ENCODE measurements at places on chromosomes 3 and 15. TPM values are rescaled to one million over a fixed set of nuclear protein-coding genes. Genes with fewer than 3 reads are reported as not detected.
A peak's percentile ranks its signal among the peaks of the same experiment; 100 is the strongest.

Gene EDEM1
- 133 TPM for total RNA-seq

Gene THUMPD3
- 63.8 TPM for total RNA-seq

Gene SNRPA1
- total RNA-seq = 223 TPM

Gene GPR62
- total RNA-seq = not detected

Gene TMIE
- 0.41 TPM for total RNA-seq

DNA sequence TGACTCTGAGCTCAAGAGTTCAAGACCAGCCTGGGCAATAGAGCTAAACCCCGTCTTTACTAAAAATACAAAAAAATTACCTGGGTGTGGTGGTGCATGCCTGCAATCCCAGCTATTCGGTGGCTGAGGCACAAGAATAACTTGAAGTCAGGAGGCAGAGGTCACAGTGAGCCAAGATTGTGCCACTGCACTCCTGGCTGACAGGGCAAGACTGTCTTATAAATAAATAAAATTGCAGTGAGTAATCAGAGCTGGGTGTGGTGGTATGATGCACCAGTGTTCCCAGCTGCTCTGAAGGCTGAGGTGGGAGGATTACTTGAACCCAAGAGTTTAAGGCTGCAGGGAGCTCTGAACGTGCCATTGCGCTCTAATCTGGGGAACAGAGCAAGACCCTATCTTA, 55.9 kb upstream of the GCNT3 start:
- peaks cover 3% of the 10 kb centered on the region for H3K27me3 ChIP-seq
- H3K27ac ChIP-seq = no peak overlapping the region
- H3K4me3 ChIP-seq = no peak overlapping the region
- DNase-seq = no peak
- H3K4me1 ChIP-seq = no peaks in the 10 kb centered on the region

- peaks cover 12% of the 10 kb centered on the region for H3K27me3 ChIP-seq
- H3K4me1 ChIP-seq = no peaks in the 10 kb centered on the region
- no peaks in the 10 kb centered on the region for H3K36me3 ChIP-seq
- DNase-seq = no peak
Measured at GRCh38 chr3:19543212-19543841, 390.7 kb downstream of the EFHB start.

DNA sequence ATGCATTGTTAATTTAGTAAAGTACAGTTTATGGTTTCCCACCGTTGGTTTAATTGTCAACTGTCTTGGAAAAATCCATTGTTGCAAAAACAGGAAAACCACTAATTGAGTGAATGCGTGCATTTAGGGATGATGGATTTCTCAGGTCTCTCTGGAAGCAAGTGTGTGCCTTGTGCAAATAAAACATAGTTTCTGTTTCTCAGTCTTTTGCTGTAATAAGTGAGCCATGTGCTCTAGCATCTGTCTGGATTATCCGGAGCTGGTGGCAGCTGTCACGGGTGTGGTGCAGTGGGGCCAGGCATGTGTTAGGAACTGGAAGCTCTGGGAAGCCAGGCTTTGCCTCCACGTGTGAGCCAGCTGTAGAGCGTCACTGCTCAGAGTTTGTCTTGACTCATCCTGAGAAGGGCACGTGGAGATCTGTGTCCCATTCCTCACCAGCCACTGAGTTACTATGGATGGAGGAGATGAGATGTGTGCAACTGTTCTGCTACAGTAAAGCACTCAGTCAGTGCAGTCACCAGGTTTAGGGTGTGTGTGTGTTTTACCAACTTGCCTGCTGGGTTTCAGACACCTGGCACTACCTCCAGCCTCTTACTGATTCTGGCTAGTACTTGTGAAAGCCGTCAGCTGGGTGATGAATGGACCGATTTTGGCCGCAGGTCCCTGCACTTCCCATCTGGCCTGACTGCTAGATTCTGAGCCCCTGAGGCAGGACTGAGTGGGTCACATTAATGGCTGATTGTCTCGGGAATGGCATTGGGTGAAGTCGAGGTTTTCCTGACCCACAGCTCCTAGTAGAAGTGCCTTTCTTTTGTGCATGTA, 7.2 kb downstream of the APBA2 start:
- no peaks in the 10 kb centered on the region for H3K27me3 ChIP-seq
- H3K36me3 ChIP-seq = peaks cover 18% of the 10 kb centered on the region
- H3K4me3 ChIP-seq = no peak overlapping the region

DNA sequence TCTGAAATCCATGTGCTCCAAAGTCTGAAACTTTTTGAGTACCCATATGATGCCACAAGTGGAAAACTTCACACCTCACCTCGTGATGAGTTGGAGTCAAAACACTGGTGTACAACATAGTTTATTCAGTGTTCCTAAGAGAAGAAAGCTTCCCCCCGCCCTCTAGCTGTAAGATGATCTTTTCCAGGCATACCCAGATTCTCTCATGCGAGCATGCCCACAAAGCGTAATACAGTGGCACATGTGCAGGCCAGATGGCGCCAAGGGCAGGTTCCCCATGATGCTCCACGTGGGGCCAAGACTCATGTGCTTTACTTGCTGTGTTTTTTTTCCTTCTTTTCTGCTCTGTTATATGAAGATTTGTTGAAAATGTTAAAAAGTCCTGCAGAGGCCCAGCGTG, 104.9 kb upstream of the LRRFIP2 start:
- peaks cover 39% of the 10 kb centered on the region for H3K36me3 ChIP-seq
- DNase-seq = no peak
- peaks cover 17% of the 10 kb centered on the region for H3K4me1 ChIP-seq
- no peaks in the 10 kb centered on the region for H3K27me3 ChIP-seq
- no peak overlapping the region for H3K4me3 ChIP-seq

GRCh38 chr3:192063570-192063969, 602.6 kb downstream of the PYDC2 start:
- no peak for DNase-seq
- H3K4me1 ChIP-seq = no peaks in the 10 kb centered on the region
- no peaks in the 10 kb centered on the region for H3K36me3 ChIP-seq

DNA sequence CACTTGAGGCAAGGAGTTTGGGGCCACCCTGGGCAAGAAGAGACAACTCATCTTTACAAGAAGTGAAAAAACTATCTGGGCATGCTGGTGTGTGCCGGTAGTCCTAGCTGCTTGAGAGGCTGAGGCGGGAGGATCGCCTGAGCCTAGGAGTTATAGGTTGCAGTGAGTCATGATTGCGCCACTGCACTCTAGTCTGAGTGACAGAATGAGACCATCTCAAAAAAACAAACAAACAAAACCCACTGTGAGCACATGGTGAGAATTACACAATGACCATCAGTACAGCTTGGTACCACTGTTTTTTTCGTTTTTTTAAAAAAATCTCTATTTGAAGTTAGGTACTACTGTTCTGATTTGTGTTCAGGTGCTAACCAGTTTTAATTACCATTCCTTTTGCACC, 13.6 kb downstream of the VPS39 start:
- peaks cover 46% of the 10 kb centered on the region for H3K4me1 ChIP-seq
- peak; percentile 17 for DNase-seq
- H3K36me3 ChIP-seq = peaks cover 58% of the 10 kb centered on the region
- H3K27ac ChIP-seq = peak overlapping the region; percentile 93
- H3K4me3 ChIP-seq = no peak overlapping the region

DNA sequence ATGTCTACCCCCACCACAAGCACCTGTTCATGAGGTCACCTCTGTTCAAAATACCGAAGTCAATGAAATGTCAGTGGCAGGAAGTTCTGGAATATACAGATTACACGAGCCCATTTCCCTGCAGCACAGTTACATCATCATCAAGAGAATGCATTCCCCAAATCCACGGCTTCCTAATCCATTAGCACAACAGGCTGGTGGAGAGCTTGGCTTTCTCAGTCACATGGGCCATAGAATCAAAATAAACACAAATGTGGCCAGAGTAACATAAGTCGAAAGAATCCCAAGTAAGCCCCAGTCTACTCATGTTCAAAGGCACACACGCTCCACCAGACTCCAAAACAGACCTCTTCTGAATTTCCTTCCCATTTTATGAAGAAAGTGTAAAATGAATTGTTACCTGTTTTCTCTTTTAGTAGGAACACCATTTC, 419.3 kb downstream of the MAGI1 start:
- no peak overlapping the region for H3K4me3 ChIP-seq
- no peak for DNase-seq
- H3K27me3 ChIP-seq = no peaks in the 10 kb centered on the region
- no peak overlapping the region for H3K27ac ChIP-seq
- H3K36me3 ChIP-seq = no peaks in the 10 kb centered on the region

DNA sequence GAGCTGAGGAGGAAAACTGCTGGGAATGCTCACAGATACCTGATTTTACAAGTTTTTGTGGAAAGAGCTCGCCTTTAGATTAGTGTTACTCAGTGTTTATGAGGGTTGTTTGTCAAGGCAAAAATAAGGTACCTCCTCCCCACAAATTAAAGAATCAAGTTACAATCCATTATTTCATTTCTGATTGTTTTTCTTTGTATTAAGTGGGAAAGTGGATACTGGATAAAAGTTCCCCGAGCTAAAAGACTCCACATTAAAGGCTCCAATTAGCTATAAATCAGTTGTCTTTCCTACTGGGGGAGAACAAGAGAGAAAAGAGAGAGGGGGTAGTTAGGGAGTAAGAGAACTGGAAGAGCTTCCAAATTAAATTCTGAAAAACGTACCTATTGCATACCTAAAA, 1.9 kb downstream of the ALDH1A2 start:
- no peak overlapping the region for H3K27ac ChIP-seq
- no peak for DNase-seq
- no peaks in the 10 kb centered on the region for H3K36me3 ChIP-seq
- no peak overlapping the region for H3K4me3 ChIP-seq

- H3K4me1 ChIP-seq = peaks cover 71% of the 10 kb centered on the region
- peak; percentile 83 for DNase-seq
- no peaks in the 10 kb centered on the region for H3K27me3 ChIP-seq
- peaks cover 11% of the 10 kb centered on the region for H3K36me3 ChIP-seq
- peak overlapping the region; percentile 73 for H3K4me3 ChIP-seq
- H3K27ac ChIP-seq = peak overlapping the region; percentile 93
Measured at GRCh38 chr3:13011573-13012220, 61.5 kb downstream of the IQSEC1 start.

DNA sequence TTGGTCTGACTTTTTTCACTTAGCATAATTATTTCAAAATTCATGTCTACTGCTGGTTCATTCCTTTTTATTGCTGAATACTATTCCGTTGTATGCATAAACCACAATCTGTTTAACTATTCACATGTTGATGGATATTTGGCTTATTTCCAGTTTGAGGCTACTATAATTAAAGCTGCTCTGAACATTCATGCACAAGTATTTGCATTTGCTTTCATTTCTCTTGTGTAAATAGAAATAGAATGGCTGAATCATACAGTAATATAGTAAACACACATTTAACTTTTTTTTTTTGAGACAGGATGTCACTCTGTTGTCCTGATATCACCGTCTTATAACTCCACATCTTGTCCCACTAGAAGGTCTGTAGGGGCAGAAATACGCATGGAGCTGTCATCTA, 57.3 kb downstream of the NMNAT3 start:
- H3K27me3 ChIP-seq = no peaks in the 10 kb centered on the region
- no peak for DNase-seq
- peaks cover 2% of the 10 kb centered on the region for H3K36me3 ChIP-seq
- H3K4me1 ChIP-seq = no peaks in the 10 kb centered on the region
- no peak overlapping the region for H3K27ac ChIP-seq

DNA sequence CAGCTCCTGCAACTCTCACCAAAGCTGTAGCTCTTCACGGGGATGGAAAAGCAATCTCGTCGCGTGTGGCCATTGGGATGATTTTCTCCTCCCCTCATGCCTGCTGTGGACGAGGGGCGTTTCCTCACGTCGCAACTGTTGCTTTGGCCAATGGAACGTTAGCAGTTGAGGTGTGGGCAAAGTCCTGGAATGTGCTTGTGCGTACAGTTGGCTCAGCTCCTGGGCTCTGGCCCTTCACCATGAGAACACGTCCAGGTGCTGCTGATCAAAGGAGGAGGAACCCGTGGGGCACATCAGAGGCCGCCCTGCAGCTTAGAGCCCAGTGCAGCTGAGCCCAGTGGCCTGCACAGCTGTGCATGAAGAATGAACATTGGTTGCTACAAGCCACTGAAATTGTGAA, 186.1 kb downstream of the TJP1 start:
- no peak overlapping the region for H3K27ac ChIP-seq
- DNase-seq = no peak
- no peaks in the 10 kb centered on the region for H3K36me3 ChIP-seq
- no peaks in the 10 kb centered on the region for H3K4me1 ChIP-seq
- H3K4me3 ChIP-seq = no peak overlapping the region
- peaks cover 23% of the 10 kb centered on the region for H3K27me3 ChIP-seq

DNA sequence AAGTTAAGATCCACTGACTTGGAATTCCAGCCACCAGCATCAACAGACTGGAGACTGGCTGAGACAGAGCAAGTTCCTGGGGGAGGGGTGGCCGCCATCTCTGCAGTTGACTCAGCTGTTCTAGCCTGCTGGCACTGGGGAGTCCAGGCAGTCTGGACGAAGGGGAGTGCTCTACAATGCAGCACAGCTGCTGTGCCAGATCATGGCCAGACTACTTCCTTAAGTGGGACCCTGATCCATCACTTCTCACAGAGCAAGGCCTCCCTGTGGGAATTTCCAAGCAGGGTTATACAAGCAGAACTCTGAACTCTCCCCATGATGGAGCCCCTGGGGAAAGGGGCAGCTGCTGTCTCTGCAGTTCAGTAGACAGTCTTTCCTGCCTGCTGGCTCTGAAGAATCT, 35.2 kb downstream of the PYGO1 start:
- H3K4me3 ChIP-seq = no peak overlapping the region
- peaks cover 5% of the 10 kb centered on the region for H3K36me3 ChIP-seq
- H3K4me1 ChIP-seq = no peaks in the 10 kb centered on the region
- H3K27me3 ChIP-seq = peaks cover 42% of the 10 kb centered on the region
- no peak for DNase-seq
- no peak overlapping the region for H3K27ac ChIP-seq

DNA sequence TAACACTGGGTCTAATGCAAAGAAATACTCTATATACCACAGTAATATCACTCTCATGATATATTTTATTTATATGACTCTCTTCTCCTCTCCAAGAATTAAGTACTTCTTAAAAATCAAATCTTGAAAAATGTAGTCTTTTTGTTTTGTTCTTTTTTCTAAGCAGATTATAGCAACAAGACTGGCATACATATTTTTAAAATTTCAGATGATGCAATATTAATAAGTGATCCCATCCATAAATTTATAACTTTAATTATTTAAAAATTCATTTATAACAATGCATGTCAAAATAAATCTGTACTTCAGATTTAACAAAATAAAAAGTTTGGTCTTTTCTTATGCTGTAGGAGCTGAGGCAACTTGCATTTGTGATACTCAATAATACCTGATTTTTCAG, 95.0 kb upstream of the NEDD4 start:
- peaks cover 14% of the 10 kb centered on the region for H3K36me3 ChIP-seq
- no peaks in the 10 kb centered on the region for H3K27me3 ChIP-seq
- H3K4me1 ChIP-seq = peaks cover 13% of the 10 kb centered on the region
- no peak overlapping the region for H3K27ac ChIP-seq

DNA sequence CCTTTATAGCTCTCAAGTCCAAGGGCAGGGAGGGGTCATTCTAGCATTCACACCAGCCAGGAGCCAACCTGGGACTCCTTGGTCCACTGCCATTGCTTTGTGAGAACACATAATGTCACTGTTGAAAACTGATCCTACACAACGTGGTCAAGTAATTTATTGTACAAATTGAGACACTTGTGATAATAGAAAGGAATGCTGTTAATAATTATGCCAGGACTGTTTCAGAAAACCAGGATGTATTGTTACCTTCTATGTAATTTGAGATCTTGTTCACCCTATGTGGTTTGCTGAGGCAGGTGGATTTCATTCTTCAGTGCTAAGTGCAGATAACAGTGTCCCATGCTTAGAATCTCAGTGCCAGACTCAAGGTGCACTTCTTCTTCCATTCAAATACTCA, 33.3 kb downstream of the TMCO5A start:
- H3K4me1 ChIP-seq = no peaks in the 10 kb centered on the region
- no peak overlapping the region for H3K4me3 ChIP-seq
- H3K27ac ChIP-seq = no peak overlapping the region
- H3K36me3 ChIP-seq = no peaks in the 10 kb centered on the region
